ENCODE measurements at places on chromosomes 3 and 15. TPM values are rescaled to one million over a fixed set of nuclear protein-coding genes. Genes with fewer than 3 reads are reported as not detected.

The SMCO1 gene
- not detected for total RNA-seq

The PTH1R gene
- 1.5 TPM for total RNA-seq

- no peaks in the 10 kb centered on the region for H3K36me3 ChIP-seq
- no peaks in the 10 kb centered on the region for H3K27me3 ChIP-seq
- H3K4me3 ChIP-seq: no peak overlapping the region
- no peak for DNase-seq
These were observed 519.7 kb downstream of the DIPK2A start for GRCh38 chr3:144491333-144491732.

GRCh38 chr3:69092030-69092516, 7.3 kb downstream of the ARL6IP5 start:
- H3K4me3 ChIP-seq: no peak overlapping the region
- DNase-seq: no peak
- H3K4me1 ChIP-seq: no peaks in the 10 kb centered on the region
- H3K27me3 ChIP-seq: no peaks in the 10 kb centered on the region

The NR2E3 gene
- total RNA-seq: 0.56 TPM

DNA sequence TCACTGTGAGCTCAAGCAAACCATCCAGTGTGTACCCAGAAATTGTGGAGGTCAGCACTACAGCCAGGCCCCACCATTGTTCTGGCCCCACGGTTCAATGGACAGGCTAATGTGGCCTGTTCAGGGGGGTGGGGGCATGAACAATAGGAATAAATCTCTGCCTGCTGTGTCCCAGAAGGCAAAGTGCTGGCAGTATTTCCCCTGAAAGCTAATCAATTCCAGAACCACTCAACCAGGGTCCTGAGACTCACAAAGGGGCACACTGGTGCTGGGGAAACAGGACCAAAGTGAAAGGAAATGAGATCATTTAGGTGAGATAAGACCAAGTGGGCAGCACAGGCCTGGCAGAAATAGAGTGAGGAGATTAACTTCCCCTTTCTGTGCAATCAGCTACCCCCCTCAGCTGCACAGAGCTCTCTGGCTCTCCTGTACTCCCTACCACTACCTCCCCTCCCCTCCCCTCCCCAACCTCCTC, 11.5 kb downstream of the CRYGS start:
- no peaks in the 10 kb centered on the region for H3K4me1 ChIP-seq
- H3K27me3 ChIP-seq: no peaks in the 10 kb centered on the region
- H3K36me3 ChIP-seq: no peaks in the 10 kb centered on the region
- H3K4me3 ChIP-seq: no peak overlapping the region

The SLC35A5 gene
- total RNA-seq: 36.5 TPM

The SH2D7 gene
- not detected for total RNA-seq

- H3K36me3 ChIP-seq: no peaks in the 10 kb centered on the region
- H3K4me1 ChIP-seq: peaks cover 3% of the 10 kb centered on the region
- H3K27me3 ChIP-seq: no peaks in the 10 kb centered on the region
- no peak overlapping the region for H3K4me3 ChIP-seq
- DNase-seq: no peak
- H3K27ac ChIP-seq: no peak overlapping the region
These were observed 170.2 kb upstream of the ICE2 start for GRCh38 chr15:60648928-60649679.

- H3K4me1 ChIP-seq: no peaks in the 10 kb centered on the region
- H3K27ac ChIP-seq: no peak overlapping the region
- H3K36me3 ChIP-seq: no peaks in the 10 kb centered on the region
These were observed 228.9 kb upstream of the MANF start for GRCh38 chr3:51156147-51156546.

The CDHR4 gene
- total RNA-seq: 0.50 TPM

DNA sequence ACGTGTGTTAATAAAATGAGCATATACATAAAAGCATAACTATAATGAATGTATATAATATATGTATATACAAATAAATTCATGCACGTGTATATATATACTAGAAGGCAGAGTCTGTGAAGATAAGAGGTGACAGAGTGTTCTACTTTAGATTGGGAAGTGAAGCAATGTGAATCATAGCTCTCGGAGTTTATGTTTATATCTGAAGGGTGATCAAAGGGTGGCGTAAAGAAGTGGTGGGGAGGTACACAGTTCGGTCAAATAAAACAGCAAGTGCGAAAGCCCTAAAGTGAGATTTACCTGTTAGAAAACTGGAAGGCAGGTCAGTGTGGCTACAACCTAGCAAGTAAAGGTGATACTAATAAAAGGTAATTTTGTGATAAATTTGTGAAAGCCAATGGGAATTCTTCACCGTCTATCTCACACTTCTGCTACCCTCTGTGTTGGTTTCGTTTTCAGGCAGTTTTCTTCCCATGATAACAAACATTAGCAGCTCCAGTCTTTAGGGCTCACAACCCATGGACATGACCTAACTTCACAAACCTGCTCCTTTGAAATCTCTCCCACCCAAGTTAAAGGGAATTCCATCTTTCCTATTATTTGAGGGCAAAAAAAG, 46.7 kb upstream of the BCHE start:
- no peaks in the 10 kb centered on the region for H3K36me3 ChIP-seq
- no peaks in the 10 kb centered on the region for H3K27me3 ChIP-seq
- 0 out of 2 replicates have a peak, but pooled peaks cover 2% of the 10 kb centered on the region for H3K4me1 ChIP-seq
- H3K4me3 ChIP-seq: no peak overlapping the region
- no peak overlapping the region for H3K27ac ChIP-seq

The CHSY1 gene
- 60.3 TPM for total RNA-seq

- DNase-seq: no peak
- H3K27ac ChIP-seq: no peak overlapping the region
- H3K4me3 ChIP-seq: no peak overlapping the region
- peaks cover 29% of the 10 kb centered on the region for H3K4me1 ChIP-seq
- H3K36me3 ChIP-seq: no peaks in the 10 kb centered on the region
These were observed 109.9 kb downstream of the IQSEC1 start for GRCh38 chr3:12963231-12963896.

- no peaks in the 10 kb centered on the region for H3K4me1 ChIP-seq
- no peak overlapping the region for H3K4me3 ChIP-seq
- H3K36me3 ChIP-seq: no peaks in the 10 kb centered on the region
- H3K27me3 ChIP-seq: no peaks in the 10 kb centered on the region
- no peak overlapping the region for H3K27ac ChIP-seq
These were observed 74.2 kb downstream of the HMCES start for GRCh38 chr3:129352650-129353588.

- H3K27me3 ChIP-seq: no peaks in the 10 kb centered on the region
- H3K27ac ChIP-seq: no peak overlapping the region
- no peaks in the 10 kb centered on the region for H3K36me3 ChIP-seq
- no peak overlapping the region for H3K4me3 ChIP-seq
These were observed 5.0 kb upstream of the CDV3 start for GRCh38 chr3:133568294-133569014.

GRCh38 chr3:110815008-110815583, 256.5 kb upstream of the NECTIN3 start:
- no peak overlapping the region for H3K4me3 ChIP-seq
- no peak for DNase-seq
- no peaks in the 10 kb centered on the region for H3K4me1 ChIP-seq
- H3K36me3 ChIP-seq: no peaks in the 10 kb centered on the region
- peaks cover 1% of the 10 kb centered on the region for H3K27me3 ChIP-seq

GRCh38 chr3:188807006-188807405, 364.8 kb upstream of the TPRG1 start:
- no peak for DNase-seq
- no peaks in the 10 kb centered on the region for H3K4me1 ChIP-seq
- no peak overlapping the region for H3K27ac ChIP-seq
- no peaks in the 10 kb centered on the region for H3K36me3 ChIP-seq

GRCh38 chr3:138941259-138941885, 5.6 kb downstream of the FOXL2 start:
- H3K4me1 ChIP-seq: peaks cover 31% of the 10 kb centered on the region
- no peak for DNase-seq
- H3K27me3 ChIP-seq: peaks cover 96% of the 10 kb centered on the region

- no peaks in the 10 kb centered on the region for H3K4me1 ChIP-seq
- no peak overlapping the region for H3K27ac ChIP-seq
- H3K27me3 ChIP-seq: no peaks in the 10 kb centered on the region
- no peak overlapping the region for H3K4me3 ChIP-seq
- H3K36me3 ChIP-seq: no peaks in the 10 kb centered on the region
- DNase-seq: no peak
These were observed 13.6 kb upstream of the COMMD2 start for GRCh38 chr3:149765762-149766334.

- H3K4me1 ChIP-seq: no peaks in the 10 kb centered on the region
- H3K27ac ChIP-seq: no peak overlapping the region
- no peak overlapping the region for H3K4me3 ChIP-seq
- no peaks in the 10 kb centered on the region for H3K36me3 ChIP-seq
These were observed 152.7 kb upstream of the TSC22D2 start for GRCh38 chr3:150255413-150255812.

The PLD1 gene
- 3.1 TPM for total RNA-seq

The CHDH gene
- total RNA-seq: 10.3 TPM

- no peak overlapping the region for H3K4me3 ChIP-seq
- H3K27ac ChIP-seq: no peak overlapping the region
- no peaks in the 10 kb centered on the region for H3K4me1 ChIP-seq
- no peaks in the 10 kb centered on the region for H3K27me3 ChIP-seq
- DNase-seq: no peak
- H3K36me3 ChIP-seq: no peaks in the 10 kb centered on the region
These were observed 131.2 kb downstream of the RAP2B start for GRCh38 chr3:153293265-153293664.

DNA sequence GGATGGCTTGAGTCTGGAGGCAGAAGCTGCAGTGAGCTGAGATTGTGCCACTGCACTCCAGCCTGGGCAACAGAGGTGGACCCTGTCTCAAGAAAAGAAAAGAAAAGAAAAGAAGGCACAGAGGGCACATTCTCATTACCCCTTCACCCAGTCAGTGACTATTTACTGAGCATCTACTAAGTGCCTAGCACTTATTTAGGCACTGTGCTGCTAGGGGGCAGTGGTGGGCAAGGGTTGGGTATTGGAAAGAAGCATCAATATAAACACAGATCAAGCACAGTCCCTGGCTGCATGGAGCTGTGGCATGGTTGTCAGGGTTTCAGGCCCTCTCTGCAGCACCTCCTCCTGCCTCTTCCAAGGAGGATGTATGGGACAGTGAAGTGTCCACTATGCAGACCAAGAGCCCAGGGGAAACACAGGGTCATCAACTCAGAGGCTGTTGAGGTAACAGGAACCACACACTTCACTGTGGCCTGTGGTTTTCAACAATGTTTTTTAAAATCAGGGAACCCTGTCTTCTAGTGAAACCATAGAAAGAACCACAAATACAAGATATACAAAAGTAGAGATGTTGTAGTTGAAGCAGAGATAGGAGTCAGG, 138.5 kb downstream of the RAB11A start:
- H3K27me3 ChIP-seq: no peaks in the 10 kb centered on the region
- peak; percentile 67 for DNase-seq
- no peak overlapping the region for H3K4me3 ChIP-seq
- H3K36me3 ChIP-seq: no peaks in the 10 kb centered on the region

- H3K4me3 ChIP-seq: no peak overlapping the region
- peaks cover 43% of the 10 kb centered on the region for H3K36me3 ChIP-seq
- no peak overlapping the region for H3K27ac ChIP-seq
- H3K4me1 ChIP-seq: peaks cover 4% of the 10 kb centered on the region
- no peak for DNase-seq
These were observed 3.9 kb downstream of the RRP9 start for GRCh38 chr3:51937611-51938450.

The PRTG gene
- total RNA-seq: 3.4 TPM

The RBP2 gene
- total RNA-seq: not detected

GRCh38 chr3:20904671-20905070, 718.7 kb upstream of the SGO1 start:
- no peak for DNase-seq
- H3K27ac ChIP-seq: no peak overlapping the region
- H3K4me3 ChIP-seq: no peak overlapping the region

The UCN2 gene
- total RNA-seq: not detected

DNA sequence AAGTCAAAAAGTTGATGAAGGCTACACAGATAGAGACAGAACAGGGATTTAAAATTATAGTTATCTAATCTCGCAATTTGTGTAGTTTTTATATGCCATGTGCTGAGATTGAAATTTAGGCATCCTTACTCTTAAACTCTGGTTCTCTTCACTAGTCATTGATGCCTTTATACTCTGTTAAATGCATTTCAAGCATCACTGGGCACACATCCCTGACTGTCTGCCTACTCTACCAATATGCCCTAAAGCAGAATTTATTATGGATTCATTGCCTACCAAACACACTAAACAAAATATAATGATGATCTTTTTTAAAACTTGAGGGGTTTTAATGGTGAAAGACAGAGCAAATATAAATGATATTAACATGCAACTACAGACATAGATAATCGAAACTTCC, 10.3 kb upstream of the ALCAM start:
- no peak overlapping the region for H3K4me3 ChIP-seq
- no peaks in the 10 kb centered on the region for H3K27me3 ChIP-seq
- no peaks in the 10 kb centered on the region for H3K36me3 ChIP-seq

- no peak for DNase-seq
- H3K36me3 ChIP-seq: no peaks in the 10 kb centered on the region
- no peak overlapping the region for H3K4me3 ChIP-seq
- H3K27me3 ChIP-seq: no peaks in the 10 kb centered on the region
These were observed 34.4 kb downstream of the CORO2B start for GRCh38 chr15:68612979-68613740.

- no peak overlapping the region for H3K4me3 ChIP-seq
- no peak for DNase-seq
- no peak overlapping the region for H3K27ac ChIP-seq
- no peaks in the 10 kb centered on the region for H3K36me3 ChIP-seq
These were observed 15.8 kb upstream of the NFKBIZ start for GRCh38 chr3:101833446-101833974.

GRCh38 chr3:196016485-196016884, 65.4 kb downstream of the TFRC start:
- no peaks in the 10 kb centered on the region for H3K27me3 ChIP-seq
- no peak overlapping the region for H3K27ac ChIP-seq
- no peak overlapping the region for H3K4me3 ChIP-seq
- no peak for DNase-seq
- no peaks in the 10 kb centered on the region for H3K36me3 ChIP-seq

GRCh38 chr3:149252272-149252671, 30.6 kb upstream of the CP start:
- no peak overlapping the region for H3K27ac ChIP-seq
- no peak overlapping the region for H3K4me3 ChIP-seq
- H3K4me1 ChIP-seq: no peaks in the 10 kb centered on the region
- no peaks in the 10 kb centered on the region for H3K36me3 ChIP-seq
- H3K27me3 ChIP-seq: no peaks in the 10 kb centered on the region

GRCh38 chr3:14907043-14907966, 40.1 kb upstream of the NR2C2 start:
- no peaks in the 10 kb centered on the region for H3K27me3 ChIP-seq
- H3K4me1 ChIP-seq: no peaks in the 10 kb centered on the region
- H3K4me3 ChIP-seq: no peak overlapping the region
- H3K27ac ChIP-seq: no peak overlapping the region
- no peak for DNase-seq

DNA sequence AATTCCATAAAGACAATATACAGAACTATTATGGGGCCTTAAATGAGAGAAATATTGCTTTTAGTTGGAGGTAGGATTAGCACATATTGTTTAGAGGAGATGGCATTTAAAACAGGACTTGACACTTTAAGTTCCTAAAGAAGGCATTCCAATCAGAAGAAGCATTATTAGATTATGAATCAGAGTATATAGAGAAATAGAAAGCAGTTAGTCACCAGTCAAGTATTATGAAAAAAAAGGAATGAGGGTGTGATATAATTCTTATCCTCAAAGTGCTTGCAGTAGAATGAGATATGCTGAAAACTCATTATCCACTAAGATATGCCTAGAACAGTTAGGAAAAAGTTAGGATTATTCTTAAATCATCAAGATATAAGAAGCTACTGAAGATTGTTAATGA, 456.2 kb downstream of the ZNF385D start:
- H3K36me3 ChIP-seq: no peaks in the 10 kb centered on the region
- no peaks in the 10 kb centered on the region for H3K27me3 ChIP-seq
- no peak overlapping the region for H3K4me3 ChIP-seq
- no peaks in the 10 kb centered on the region for H3K4me1 ChIP-seq

Measured in H1 (cell line).